ENCODE measurements at places on chromosomes 3 and 15.

- no peaks in the 10 kb centered on the region for H3K27me3 ChIP-seq
- H3K4me1 ChIP-seq = no peaks in the 10 kb centered on the region
- no peak overlapping the region for H3K27ac ChIP-seq
- peaks cover 8% of the 10 kb centered on the region for H3K36me3 ChIP-seq
- H3K4me3 ChIP-seq = no peak overlapping the region
Observed at GRCh38 chr15:92116330-92116729, 262.8 kb downstream of the SLCO3A1 start.

DNA sequence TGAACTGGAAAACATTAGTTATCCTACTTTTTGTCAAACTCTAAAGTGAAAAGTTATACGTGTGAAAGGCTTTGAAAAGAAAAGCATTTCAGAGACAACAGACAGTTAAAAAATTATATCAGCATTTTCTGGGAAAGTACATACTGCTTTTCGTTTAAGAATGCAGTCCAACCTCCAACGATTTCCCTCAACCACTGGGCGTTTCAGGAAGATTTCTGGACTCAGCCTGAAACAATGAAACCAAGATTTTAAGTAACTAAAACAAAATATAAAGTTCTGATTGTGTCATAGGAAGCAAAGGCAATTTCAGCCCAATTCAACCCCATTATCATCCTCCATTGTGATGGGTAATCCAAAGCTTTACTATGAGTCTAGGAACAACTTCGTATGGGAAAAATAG, 110.7 kb downstream of the PLD1 start:
- DNase-seq = no peak
- H3K27ac ChIP-seq = no peak overlapping the region
- H3K4me1 ChIP-seq = no peaks in the 10 kb centered on the region
- H3K36me3 ChIP-seq = no peaks in the 10 kb centered on the region
- peaks cover 18% of the 10 kb centered on the region for H3K27me3 ChIP-seq

GRCh38 chr3:13042715-13043271, 30.4 kb downstream of the IQSEC1 start:
- peaks cover 23% of the 10 kb centered on the region for H3K4me1 ChIP-seq
- no peak for DNase-seq
- H3K27me3 ChIP-seq = no peaks in the 10 kb centered on the region

GRCh38 chr3:119541547-119541946, 17.9 kb downstream of the CD80 start:
- H3K4me3 ChIP-seq = no peak overlapping the region
- H3K36me3 ChIP-seq = no peaks in the 10 kb centered on the region
- H3K27me3 ChIP-seq = no peaks in the 10 kb centered on the region
- H3K27ac ChIP-seq = no peak overlapping the region

DNA sequence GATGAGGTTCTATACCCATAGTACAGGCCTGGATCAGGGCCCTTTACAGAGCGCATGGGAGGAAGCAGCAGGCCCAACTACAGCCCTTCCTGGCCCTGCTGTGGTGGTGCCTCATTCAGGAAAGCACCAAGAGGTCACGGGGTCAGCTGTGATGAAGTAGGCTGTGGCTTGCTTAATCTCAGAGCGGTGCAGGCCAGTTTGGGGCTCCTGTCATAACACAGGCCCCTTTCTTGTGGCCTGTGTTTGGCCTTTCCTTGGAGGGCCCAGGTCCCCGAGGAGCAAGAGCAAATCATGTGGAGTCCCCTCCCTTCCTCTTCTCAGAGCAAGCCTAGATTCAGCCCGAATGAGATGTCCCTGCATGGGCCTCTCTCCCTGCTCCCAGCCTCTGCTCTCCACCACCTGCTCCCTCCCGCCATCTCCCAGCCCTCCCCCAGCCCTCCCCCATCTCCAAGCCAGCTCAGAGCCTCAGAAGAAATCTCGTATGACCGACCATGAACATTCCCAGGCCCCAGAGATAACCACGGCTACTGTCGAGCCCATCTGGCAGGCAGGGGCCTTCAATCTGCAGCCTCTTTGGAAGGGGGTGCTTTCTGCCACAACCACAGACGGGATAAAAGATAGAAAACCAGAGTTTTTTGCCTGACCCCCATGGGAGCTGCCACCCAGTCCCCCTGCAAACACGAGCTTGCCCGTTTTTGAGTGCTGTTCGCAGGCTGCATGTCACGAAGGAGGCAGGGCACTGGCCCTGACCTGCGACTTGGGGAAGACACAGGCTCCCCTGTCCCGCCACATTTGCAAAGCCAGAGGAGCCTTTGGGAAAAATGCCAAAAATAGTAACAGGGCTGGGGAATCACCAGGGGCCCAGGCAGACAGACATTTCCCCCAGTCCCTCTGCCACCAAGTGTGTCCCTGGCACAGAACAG, 32.3 kb upstream of the DUSP7 start:
- no peaks in the 10 kb centered on the region for H3K27me3 ChIP-seq
- peaks cover 19% of the 10 kb centered on the region for H3K4me1 ChIP-seq
- no peak overlapping the region for H3K27ac ChIP-seq
- H3K36me3 ChIP-seq = no peaks in the 10 kb centered on the region
- H3K4me3 ChIP-seq = no peak overlapping the region
